ENCODE measurements at places on chromosomes 4 and X.

DNA sequence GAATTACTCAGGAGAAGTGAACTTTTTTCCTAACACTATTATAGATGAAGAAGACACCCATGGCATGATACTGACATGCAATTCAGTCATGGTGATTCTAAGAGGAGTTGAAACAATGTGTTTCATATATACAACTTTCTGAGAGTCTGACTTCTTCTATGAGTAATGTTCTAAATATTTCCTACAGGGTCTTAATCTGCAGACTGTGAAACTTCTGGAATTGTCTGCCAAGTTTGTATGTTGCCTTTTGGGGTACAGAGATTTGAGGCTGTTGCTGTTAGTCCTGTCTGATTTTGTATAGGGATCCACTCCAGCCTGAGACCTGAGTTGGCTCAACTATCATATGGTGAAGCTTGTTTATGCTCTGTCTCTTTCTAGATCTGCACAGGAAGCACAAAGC lies 160.6 kb upstream of the GATB start:
- DNase-seq: no peak

DNA sequence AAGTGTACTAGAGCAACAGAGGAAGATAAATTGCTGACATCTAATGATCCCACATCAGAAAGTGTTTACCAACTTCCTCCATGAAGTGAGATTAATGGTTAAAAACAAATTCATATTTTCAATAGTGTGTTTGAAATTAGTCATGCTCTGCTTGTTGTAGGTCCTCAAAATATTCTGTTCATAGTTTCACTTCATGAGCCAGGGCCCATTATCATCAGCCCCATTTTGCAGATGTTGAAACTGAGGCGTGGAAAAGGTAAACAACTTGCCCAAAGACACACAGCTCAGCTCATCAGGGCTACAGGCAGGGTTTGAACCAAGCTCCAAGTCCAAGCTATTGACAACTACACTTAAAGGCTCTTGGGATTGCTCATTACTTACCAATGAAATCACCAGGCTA lies 103.5 kb upstream of the PPARGC1A start:
- DNase-seq: no peak

DNA sequence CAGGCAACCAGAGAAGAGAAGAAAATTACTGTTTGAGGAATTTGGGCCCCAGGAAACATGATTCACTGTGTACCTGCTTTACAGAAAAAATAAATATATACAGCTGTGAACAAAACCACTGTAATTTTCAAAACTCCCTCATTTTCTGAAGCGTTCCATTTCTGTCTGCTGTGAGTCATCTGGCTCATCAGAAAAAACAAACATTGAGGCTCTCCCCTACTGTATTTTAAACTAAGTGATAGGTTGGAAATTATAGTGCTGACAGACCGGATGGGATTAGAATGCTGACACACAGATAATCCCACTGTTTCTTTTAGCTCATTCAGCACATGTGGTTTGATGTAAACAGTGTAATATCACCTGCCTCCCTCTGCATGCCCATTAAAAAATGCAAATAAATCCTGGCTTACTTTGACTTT lies 847.0 kb downstream of the TRIML1 start:
- DNase-seq: no peak

DNA sequence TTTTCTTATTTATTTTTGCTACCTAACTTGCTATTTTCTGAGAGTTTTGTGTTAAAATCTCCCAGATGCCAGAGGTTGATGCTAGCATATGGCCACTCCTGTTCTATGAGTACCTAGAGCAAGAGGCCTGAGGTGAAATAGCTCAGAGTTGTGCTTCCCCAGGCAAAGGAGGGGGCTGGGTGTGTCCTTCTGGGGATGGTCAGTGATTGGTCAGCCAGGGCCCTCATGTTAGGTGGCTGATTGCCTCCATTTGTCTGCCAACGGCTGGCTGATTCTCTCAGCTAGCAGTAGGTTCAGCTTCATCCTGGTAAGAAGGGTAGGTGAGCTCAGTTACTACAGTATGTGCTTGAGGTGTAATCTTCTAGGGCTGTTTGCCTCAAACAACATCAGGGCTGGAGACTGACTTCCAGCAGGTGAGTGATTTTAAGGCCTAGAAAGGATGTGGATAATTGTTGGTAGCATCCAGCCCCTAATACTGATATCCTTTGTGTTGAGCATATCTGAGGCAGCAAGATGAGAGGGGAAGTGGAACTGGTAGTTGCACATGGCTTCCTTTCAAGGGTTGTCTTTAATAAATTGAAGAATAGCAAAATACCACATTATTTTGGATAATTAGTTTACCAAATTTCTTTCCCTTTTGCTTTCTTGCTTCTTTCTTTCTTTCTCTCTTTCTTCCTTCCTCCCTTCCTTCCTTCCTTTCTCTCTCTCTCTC lies 62.5 kb upstream of the RHOH start:
- DNase-seq: no peak

- DNase-seq: no peak
These were observed 41.6 kb downstream of the KANTR start for GRCh38 chrX:53135581-53135980.

DNA sequence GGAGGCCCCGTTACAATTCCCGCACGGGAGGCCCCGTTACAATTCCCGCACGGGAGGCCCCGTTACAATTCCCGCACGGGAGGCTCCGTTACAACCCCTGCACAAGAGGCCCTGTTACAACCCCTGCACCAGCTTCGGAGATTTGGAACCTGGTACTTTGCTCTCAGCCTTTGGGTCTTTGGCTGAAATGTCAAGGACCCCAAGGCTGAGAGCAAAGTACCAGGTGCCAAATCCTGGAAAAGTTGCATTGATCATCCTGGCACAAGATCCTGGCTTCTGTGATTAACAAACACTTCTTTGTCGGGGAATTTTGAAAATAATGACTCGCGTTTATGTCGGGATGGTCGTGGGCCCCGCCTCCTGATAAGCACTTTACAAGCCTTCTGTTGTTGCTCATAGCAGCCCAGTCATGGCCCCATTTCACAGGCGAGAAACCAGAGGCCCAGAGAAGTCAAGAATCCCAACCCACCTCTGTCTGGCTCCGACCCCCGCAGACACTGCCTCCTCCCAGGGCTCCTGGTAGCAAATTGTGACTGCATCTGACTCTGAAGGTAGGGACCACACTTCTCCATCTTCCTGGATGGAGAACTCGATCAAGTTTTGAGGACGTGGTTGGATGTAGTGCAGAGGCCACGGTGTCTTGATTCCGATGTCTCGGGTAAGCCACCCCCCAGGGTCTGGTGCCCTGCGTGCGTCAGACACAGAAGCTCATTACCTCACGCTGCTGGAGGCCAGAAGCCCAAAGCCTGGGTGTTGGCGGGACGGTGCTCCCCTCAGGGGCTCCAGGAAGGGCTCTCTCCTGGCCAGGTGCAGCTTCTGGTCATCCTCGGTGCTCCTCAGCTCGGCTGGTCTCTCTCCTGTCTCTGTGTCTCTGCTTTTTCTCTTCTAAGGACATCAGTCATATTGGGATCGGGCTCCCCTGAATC lies 60.3 kb downstream of the ADRA2C start:
- no peak for DNase-seq

GRCh38 chr4:96736352-96736889 lies 896.5 kb downstream of the PDHA2 start:
- no peak for DNase-seq

DNA sequence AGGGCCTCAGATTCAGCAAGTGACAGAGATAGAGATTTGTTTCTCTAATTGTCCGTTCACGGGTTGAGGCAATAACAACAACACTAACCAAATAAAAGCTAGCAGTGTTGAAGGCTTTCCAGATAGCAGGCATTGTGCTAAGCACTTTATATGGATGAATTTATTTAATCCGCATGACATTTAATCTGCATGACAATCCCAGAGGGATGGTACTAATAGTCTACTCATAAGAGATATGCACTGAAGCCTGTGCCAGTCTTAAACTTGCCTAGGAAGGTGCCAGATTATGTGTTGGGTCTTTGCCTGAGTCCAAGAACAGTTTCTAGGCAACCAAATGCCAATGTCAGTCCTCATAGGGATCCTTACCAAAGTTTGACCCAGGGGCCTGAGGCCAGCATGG lies 37.7 kb upstream of the FAT1 start:
- no peak for DNase-seq

- DNase-seq: no peak
These were observed 481.5 kb downstream of the PACRGL start for GRCh38 chr4:21181716-21182115.

DNA sequence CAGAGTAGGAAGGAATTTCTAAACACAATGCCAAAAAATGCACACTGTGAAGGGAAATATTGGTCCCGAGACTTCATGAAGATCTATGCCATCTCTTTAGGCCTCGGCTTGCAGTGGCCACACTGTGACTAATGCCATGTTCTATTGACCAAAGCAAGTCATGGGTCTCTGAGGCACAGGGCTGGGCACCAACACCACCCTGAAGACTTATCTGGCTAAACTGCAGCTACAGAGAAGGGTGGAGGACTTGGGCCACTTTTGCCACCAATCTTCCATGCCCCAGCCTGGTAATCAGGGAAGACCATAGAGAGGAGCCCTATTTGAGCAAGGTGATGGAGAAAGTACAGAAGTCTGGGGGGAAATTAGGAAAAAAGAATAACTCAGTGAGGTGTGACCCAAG lies 42.1 kb downstream of the HMX1 start:
- no peak for DNase-seq

DNA sequence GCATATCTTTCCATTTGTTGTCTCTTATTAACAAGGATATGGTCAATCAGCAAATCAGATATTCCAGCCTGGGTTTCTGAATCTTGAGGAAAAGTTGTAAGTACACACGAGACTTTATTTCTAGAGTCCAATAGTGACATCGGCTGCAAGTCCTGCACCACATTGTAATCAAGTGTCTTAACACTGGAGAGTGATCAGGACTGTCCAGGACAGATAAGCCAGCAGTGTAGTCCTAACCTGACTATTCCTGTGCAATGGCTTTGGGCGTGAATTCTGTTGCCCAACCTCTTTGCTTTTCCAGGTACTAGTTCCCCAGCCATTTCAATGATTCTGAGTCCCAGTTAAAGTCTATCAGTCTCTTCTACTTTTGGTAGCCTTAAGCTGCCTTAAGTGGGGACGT lies 395.0 kb downstream of the PCDH10 start:
- DNase-seq: no peak

DNA sequence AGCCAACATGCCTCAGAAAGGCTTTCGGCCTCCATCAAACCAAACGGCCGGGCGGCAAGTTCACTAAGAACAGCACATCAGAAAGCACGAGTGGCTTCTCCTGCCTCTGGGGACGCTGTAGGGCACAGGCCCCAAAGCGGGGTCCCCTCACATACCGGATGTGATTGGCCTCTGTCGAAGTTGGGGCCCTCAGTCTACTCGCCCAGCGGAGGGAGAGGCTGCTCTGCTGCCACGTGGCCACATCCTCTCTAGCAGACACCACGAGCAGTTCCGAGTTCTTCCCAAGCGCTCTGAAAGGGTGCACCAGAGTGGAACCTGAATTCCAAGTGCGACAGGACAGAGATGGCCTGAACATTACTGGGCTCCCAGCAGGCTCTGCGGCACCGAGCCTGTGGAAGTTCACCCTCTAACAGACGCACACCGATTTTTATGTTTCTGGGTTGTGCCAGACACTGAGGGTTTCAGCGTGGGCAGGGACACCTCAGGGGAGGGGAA lies 21.1 kb downstream of the NOP14 start:
- no peak for DNase-seq

- no peak for DNase-seq
These were observed 367.6 kb downstream of the ARHGAP24 start for GRCh38 chr4:85842540-85842939.

GRCh38 chr4:123236606-123237005 lies 160.0 kb upstream of the SPRY1 start:
- no peak for DNase-seq

- no peak for DNase-seq
These were observed 12.0 kb downstream of the CCKAR start for GRCh38 chr4:26478330-26478729.

DNA sequence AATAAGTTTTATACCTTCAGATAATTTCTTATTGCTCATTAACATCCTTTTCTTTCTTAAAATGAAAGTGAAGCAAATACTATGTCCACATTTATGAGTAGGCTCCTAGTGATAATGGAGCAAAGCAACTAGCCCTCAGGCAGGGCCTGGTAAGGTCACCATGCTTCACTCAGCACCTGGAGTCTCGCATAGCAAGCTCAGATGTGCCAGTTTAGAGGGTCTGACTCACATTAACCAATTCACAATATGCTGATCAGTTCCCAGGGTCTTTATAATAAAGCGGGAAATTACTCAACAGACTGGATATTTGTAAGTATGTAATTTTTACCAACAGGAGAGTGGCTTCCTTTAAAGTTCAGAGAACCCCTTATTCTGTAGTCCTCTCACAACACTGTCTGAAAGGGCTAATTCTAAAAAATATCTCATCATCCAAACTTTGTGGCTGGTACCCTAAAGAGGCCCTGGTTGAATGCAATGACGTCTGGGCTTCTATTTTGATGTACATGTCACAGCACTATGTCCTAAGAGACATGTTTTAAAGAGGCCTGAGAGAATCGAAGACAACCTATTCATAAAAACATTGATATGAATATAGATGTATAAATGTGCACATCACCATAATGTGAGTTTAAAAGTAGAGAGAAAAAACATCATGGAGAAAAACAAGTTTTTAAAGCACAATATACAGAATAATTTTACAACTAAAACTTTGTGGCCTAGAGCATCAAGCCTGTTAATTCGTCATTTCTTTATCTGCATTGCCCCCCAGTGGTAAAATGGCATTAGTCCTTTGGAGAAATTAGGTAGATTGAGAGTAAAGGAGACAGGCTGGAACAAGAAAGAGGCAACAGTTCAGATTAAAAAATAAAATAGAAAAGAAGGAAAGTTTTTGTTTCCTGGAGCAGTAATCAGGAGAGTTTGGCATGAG lies 44.3 kb downstream of the IL21 start:
- peak; percentile 57 for DNase-seq

- no peak for DNase-seq
These were observed 98.4 kb downstream of the PRSS12 start for GRCh38 chr4:118254368-118254767.

- DNase-seq: no peak
These were observed 470.7 kb upstream of the FTHL17 start for GRCh38 chrX:31542566-31542965.

DNA sequence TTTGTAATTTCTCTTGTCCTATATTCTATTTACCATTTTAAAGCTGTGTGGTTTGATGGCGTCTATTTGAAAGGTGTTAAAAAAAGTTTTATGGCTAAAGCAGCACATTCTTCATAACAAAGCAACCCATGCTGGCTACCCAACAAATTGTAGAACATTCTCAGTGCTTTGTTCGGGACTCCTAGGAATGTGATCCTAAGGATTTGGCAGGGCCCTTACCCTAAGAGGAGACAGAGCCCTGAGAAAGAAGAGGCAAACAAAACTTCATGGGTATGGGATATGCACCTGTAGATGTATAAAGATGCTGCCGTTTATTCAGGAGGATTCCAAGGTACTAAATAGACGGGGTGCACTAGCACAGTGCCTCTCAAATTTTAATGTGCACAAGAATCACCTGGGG lies 370.8 kb upstream of the DIPK2B start:
- DNase-seq: no peak

DNA sequence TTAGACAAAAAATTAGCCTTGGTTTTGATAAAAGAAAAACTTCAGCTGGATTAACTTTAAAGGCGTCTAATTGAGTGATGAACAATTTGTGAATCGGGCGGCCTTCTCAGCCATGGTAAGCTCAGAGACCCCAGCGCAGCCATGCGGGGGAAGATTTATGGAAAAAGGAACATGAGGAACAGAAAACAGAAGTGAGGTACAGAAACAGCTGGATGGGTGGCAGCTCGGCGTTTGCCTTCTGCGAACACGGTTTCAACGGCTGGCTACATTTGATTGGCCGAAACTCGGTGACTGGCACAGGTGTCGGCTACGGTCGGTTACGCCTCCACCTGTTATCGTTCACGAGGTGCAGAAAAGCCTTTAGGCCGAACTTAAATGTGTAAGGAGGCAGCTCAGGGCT lies 401.4 kb upstream of the FAT1 start:
- no peak for DNase-seq

All from stimulated activated CD4-positive, alpha-beta T cell treated with anti-CD3 and anti-CD28 coated beads, Interleukin-4, amount 100 ng/mL, for 24 hours (primary cell).